ENCODE measurements at places on chromosomes 11 and 22.

DNA sequence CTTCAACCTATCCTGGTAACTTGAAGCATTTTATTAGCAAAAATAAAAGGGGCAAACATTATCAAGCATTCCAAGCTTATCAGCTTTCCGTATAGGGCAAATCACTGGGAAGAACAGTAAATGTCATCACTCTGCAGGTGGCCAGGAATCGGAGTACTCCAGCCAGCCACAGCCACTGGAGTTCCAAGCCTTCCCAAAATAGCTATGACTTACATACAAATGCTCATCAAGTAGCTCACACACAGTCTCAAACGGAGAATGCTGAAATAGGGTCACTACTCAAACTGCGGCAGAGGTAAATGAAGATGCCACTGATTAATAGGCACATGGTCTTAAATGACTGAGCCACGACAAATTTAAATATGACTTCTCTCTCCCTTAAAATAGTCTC is 2.1 kb downstream of the USP28 start:
- DNase-seq = no peak

DNA sequence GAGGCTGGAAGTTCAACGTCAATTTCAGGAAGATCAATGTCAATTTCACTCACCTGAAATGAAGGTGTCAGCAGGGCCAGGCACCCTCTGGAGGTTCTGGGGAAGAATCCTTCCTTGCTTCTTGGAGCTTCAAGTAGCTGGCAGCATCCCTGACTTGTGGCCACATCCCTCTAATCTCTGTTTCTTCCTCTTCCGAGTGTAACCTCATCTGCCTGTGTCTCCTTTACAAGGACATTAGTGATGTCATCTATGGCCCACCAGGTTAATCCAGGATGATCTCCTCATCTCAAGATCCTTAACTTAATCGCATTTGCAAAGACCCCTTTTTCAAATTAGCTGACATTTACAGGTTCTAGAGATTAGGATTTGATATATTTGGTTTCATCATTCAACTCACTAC is 240.8 kb upstream of the MTNR1B start:
- no peak for DNase-seq

- no peak for DNase-seq
Observed at GRCh38 chr11:120798854-120799253, 225.0 kb upstream of the TBCEL start.

DNA sequence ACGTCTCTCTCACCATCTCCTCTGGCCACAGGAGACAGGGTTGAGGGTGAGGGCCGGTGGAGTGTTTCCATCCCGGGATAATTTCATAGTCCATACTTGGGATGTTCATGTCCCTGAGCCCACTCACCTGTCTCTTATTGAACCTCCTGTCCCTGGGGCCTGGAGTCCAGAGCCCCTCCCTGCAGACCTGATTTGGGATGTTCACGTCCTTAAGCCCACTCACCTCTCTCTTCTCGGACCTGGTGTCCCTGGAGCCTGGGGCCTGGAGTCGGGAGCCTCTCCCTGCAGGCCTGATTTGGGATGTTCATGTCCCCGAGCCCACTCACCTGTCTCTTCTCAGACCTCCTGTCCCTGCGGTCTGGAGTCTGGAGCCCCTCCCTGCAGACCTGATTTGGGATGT is 868.2 kb downstream of the BRD1 start:
- peak; percentile 32 for DNase-seq

DNA sequence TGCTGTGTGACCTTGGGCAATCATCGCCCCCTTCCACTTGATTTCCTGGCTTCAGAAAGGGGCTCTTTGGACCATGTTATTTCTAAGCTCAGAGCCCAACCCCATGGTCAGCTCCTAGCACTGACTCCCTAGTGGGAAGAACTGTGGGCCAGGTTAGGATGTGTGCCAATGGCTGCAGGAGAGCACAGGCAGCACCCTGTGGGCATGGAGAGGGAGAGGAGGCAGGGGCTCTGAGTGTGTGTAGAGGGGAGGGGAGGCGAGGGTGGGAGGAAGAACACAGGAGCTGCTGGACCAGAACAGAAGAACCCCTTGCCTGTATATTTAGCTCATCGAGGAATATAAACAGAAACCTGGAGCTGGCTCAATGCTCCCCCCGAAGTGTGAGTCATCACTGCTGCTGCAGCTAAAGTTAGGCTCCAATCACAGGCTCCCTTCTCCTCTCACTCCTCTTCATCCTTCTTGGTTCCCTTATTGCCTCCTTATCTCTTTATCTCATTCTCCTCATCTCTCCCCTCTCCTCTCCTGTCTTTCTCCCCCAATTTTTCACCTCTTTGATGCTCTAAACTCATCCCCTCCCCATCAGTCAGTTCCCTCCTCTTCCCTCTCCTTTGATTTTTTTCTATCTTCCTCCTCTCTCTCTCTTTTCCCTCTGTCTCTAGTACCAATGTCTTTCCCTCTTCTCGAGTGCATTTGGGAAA is 14.5 kb upstream of the RPS19BP1 start:
- no peak for DNase-seq

- DNase-seq = no peak
Observed at GRCh38 chr11:126061707-126062678, 673 bp downstream of the CDON start.

DNA sequence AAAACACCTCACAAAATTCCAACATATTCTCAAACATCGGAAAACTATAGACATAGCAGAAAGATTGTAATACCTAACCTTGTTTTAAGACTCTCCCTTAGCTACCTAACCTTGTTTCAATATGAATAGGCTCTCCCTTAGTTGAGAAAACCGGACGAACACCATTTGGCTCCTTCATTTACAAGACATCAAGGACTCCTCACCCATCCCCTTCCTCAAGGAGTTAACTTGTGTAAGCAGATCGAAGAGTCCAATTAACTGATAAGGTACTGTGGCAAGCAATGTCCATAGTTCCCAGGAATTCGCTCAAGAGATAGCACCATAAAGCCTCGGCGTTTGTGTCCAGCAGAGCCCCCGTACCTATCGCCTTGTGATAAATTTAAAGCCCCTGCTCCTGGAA is 4.6 kb upstream of the ACRV1 start:
- DNase-seq = no peak

- DNase-seq = no peak
Observed at GRCh38 chr11:85809191-85809590, 1.8 kb downstream of the SYTL2 start.

DNA sequence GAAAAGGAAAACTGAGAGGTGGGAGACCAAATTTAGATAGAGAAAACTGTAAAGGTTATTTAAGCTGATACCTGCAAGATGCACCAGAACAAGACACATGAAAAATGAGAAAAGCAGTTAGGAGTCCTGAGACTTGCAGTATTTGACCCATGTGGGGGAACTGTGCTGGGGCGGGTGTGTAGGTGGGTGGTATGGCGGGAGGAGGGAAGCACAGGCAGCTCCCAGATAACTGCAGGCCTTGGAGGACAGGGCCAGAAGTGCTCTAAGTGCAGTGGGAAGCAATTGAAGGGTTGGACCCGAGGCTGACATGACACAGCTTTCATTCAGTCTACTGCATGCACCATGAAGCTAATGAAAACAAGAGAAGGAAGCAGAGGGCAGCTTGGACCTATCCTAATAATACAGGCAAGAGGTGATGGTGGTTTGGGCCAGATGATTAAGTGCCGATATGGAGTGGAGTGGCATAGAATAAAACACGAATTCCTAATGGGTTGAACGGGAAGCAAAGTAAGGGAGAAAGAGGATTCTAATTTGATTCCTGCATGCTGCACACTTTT is 48.0 kb upstream of the ANO3 start:
- DNase-seq = no peak

- DNase-seq = no peak
Observed at GRCh38 chr11:94127638-94128037, 1.0 kb upstream of the PANX1 start.

GRCh38 chr11:1928470-1928890 is 9.0 kb downstream of the TNNT3 start:
- no peak for DNase-seq

- DNase-seq = no peak
Observed at GRCh38 chr11:66142370-66143263, 72.5 kb downstream of the PACS1 start.

DNA sequence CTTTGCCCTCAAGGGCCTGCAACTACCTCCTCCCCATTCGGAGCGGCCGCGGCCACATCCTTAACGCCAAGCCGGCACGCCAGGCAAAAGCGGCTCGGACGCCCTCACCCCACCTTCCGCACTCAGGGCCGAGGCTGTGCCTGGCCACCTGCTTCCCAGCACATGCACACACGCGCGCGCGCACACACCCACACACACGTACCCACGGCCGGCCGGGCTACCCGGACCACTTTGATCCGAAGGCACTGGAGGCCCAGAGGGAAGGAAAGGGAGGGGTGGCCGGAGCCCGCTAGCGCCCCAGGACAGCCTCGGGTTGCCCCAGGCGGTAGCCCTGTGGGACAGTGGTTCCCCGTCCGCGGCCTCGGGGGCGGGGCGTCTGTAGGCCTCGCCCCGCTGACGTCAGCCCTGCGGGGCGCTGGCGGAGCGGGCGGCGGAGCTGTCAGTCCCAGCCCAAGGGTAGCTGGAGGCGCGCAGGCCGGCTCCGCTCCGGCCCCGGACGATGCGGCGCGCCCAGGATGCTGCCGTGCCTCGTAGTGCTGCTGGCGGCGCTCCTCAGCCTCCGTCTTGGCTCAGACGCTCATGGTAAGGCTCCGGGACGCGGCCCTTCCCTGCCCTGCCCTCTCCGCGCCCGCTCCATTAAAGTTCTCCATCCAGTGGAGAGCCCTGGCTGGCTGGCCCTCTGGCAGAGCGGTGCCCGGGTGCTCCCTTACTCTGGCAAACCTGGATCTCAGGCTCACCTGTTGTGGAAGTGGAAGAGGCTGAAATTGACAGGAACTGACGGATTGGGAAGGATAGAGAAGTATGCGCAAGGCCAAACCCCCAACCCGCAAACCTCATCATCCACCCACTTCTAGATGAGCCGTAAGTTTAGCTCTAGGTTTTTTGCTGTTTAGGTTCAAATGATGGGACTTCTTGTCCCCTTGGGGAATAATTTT is at the start of gene IL10RA:
Gene IL10RA, plus strand, starts transcription at position 442 of the 935 bp plus-strand sequence. Its CDS starts 74 bp downstream, at position 516.
- peak; percentile 95 for DNase-seq

GRCh38 chr11:123137431-123138224 is 57.4 kb downstream of the CLMP start:
- DNase-seq = no peak

DNA sequence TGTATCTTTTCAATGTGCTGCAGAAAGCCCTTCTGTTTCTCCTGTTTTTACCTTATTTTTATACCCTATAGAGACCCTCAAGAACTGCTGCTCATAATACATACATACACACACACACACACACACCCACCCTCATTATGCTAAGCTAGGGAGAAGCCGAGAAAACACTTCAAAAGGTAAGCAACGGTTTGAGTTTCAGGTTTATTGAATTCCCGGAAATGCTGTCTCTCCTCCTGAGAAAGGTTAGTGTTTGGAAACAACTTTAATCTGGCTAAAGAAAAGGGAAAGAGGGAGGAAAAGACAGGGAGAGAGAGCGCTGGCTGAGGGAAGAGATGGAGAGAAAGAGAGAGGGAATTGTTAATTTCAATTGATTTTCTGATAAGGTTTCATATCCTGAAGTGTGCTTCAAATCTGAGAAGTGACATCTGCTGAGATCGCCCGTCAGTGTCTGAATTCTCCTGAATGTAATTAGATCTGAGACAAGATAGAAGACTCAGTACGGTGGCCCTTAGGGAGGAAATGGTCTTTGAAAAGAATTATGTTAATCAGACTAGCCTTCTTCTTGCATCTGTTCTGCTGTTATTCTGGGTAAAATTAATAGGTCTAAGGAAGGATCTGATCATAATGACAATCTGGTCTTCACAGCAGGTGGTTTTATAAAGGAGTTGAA is 169.1 kb downstream of the NXPE2 start:
- DNase-seq = no peak

- DNase-seq = no peak
Observed at GRCh38 chr11:74100735-74101134, 70.1 kb downstream of the C2CD3 start.

DNA sequence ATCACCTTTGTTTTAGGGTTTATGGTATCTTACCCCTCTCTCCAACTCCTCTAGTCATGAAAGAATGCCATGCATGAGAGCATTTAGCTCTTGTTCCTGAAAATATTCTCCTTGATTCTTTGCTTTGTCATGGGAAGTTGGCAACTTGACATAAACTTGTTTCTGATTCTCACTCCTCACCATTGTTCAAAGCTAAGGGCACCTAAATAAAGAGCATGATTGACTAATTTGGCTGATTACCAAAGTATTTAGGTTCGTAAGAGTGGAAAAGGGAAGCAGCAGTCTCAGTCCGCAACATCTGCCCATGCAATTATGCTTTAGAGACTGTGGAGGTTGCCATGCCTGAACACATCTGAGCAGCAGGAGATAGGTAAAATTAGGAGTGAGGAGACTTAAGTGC is 26.4 kb downstream of the OR52K1 start:
- no peak for DNase-seq

DNA sequence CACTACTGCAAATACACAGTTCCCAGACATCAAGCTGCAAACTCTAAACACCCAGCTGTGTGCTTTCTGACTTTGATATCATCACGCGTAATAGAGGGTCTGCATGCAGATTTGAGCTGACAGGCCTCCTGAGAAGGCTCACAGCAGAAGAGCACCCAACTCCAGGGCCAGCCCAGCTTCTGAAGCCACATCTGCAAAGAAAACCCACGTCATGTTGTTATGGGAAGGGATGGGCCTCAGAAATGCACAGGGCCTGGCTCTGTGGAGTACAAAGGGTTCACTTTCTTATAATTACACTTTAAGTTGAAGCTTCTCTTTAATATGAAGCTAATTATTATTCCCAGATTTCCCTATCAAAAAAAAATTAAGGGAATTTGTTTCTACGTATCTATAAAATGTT is 927.9 kb downstream of the NTM start:
- no peak for DNase-seq

DNA sequence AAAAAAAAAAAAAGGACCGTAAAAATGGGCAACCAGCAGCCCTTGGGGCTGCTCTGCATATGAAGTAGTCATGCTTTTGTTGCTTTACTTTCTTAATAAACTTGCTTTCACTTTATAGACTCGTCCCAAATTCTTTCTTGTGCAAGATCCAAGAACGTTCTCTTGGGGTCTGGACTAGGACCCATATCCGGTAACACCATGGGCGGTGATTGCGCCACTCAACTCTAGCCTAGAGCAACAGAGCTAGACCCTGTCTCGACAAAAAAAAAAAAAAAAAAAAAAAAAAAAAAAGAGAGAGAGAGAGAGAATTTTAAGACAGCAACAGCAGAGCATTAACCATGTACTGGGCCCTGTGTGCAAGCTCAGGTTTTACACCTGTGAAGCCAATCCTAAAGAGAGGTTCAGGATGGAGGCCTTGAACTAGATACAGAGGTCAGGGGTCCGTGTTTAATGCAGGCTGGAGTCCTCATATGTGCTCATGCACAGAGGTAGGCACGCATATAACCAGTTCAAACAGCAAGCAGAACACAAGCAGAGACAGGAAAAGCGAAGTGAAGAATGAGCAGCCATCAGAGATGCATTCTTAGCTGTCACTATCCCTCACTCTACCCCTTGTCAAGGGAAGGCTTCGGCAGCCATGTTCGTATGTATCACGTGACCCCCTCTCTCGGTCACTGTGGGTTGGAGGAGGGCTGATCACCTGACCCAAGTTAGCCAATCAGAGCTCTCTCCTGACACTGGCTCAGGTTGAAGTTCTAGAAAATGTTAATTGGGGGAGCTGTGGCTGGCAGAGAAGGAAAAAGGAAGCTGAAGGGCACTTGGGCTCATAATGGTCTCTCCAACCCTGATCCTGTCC is 16.7 kb upstream of the SYT12 start:
- no peak for DNase-seq

All from activated CD8-positive, alpha-beta memory T cell treated with anti-CD3 and anti-CD28 coated beads for 24 hours (primary cell).